Caki2 (cell line): ENCODE measurements at places on chromosomes 1 and 21. TPM values are rescaled to one million over a fixed set of nuclear protein-coding genes. Genes with fewer than 3 reads are reported as not detected.

CR1 gene
- total RNA-seq: not detected in 2 replicates

OR10J1 gene
- total RNA-seq: not detected in 2 replicates

VTCN1 gene
- 1.3 TPM in 1 of 2 replicates, not detected in the other for total RNA-seq

HMCN1 gene
- 0.38 and 0.44 TPM in 2 replicates for total RNA-seq

PTPRU gene
- total RNA-seq: 42.0 and 43.4 TPM in 2 replicates

CDC20 gene
- 166 and 220 TPM in 2 replicates for total RNA-seq

PPFIA4 gene
- total RNA-seq: 8.7 and 15.3 TPM in 2 replicates

PLPPR5 gene
- total RNA-seq: 4.3 and 5.6 TPM in 2 replicates

CAPN8 gene
- 0.14 TPM in 1 of 2 replicates, not detected in the other for total RNA-seq

FLG2 gene
- not detected in 2 replicates for total RNA-seq

RPTN gene
- total RNA-seq: not detected in 2 replicates

LRRC3 gene
- total RNA-seq: not detected in 2 replicates

CLSTN1 gene
- 144 and 149 TPM in 2 replicates for total RNA-seq

RNU1-1 gene
- total RNA-seq: not detected in 2 replicates

PRAMEF25 gene
- total RNA-seq: not detected in 2 replicates

CD2 gene
- total RNA-seq: not detected in 2 replicates

COL8A2 gene
- not detected in 2 replicates for total RNA-seq

KCND3 gene
- not detected in 2 replicates for total RNA-seq

AMY1A gene
- not detected in 2 replicates for total RNA-seq

GJC2 gene
- total RNA-seq: 0.10 TPM in 1 of 2 replicates, not detected in the other

- DNase-seq: no peak
Observed at GRCh38 chr1:6476483-6476882, 10.5 kb upstream of the TNFRSF25 start.

GRCh38 chr1:61699911-61700851 lies 24.8 kb downstream of the TM2D1 start:
- no peak for DNase-seq

- DNase-seq: peak; percentile 62
Observed at GRCh38 chr1:30801771-30802198, 44.2 kb upstream of the LAPTM5 start.

DNA sequence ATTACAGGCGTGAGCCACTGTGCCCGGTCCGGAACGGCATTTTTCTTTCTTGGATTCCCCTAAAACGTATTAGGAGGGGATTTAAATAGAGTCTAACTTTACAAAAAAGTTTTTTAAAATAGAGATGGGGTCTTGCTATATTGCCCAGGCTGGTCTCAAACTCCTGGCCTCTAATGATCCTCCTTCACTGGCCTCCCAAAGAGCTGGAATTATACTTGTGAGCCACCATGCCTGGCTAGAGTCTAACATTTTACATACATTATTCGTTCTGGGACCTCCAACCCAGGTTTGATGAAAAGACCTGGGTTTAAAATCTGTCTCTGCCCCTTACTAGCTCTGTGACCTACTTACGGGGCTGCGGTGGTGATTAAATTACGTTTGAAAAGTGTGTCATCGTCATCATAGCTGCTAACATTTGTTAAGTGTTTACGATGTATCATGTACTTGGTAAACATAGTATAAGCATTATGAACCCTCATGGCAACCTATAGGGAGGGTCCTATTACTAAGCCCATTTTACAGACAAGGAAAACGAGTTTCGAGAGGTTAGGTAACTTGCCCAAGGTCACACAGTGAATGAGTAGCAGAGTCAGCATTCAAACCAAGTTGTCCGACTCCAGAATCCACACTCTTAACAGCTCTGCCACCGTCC lies 24.5 kb downstream of the PLEKHM2 start:
- DNase-seq: no peak

GRCh38 chr1:169371404-169371803 lies 3.4 kb downstream of the BLZF1 start:
- no peak for DNase-seq

GRCh38 chr1:202286622-202287097 lies 55.1 kb downstream of the UBE2T start:
- no peak for DNase-seq

GRCh38 chr1:94401206-94401605 lies 17.0 kb upstream of the ABCD3 start:
- no peak for DNase-seq

GRCh38 chr1:24199291-24199900 lies 12.3 kb upstream of the IFNLR1 start:
- peak; percentile 61 for DNase-seq

DNA sequence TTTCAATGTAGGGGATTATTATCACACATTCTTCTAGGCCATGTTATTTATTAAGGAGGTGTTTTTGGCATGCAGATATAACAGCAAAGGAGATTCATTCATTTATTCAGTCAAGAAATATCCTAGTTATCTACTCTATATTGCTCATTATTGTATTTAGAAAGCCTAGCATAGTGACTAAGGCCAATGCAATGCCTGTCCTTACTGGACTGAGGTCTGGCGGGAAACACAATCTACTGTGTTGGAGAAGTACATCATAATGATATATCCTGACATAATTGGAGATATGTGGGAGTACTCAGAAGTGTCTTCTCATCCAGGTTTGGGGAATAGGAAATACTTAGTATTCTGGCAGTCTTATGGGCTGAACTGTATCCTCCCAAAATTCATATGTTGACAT lies 421.5 kb upstream of the USP24 start:
- DNase-seq: no peak

DNA sequence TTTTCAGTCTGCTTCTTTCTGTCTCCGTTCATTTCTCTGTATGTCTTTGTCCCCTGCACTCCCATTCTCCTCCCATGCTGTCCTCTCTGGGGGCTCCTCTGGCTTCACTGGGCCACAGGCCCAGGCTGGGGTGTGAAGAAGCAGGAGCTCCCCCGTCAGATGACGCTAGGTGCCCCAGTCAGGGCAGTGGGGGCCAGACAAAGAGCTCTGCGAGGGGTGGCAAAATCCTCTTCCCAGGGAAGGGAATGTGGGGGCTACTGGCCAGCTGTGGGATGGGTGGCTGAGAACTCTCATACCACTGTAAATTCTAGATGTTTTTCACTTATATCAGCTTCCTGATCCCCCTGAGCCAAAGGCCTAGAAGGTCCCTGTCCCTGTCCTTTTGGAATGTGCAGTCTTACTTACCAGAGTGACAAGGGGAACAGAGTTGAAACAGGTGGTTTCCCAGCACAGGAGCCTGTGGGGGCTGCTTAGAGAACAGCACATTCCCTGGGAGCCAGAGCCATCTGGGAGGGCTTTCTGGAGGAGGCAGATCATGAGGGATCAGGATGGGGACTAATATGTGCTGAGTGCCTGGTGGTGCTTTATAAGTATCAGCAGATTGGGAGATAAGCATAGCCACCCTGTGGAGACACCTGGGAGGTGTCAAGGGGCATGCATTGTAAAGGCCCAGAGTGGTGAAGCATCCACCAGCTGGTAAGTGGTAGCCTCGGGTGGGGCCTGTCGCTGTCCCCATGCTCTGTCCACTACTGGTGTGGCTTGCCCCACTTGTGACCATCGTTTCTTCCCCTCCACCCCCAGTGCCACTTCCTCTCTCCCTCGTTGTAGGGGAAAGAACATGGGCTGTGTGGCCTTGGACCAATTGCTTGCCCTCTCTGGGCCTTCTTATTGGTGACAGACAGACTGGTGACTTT lies 10.1 kb upstream of the PADI1 start:
- no peak for DNase-seq

- peak; percentile 55 for DNase-seq
Observed at GRCh38 chr1:183318433-183318832, 99.7 kb downstream of the NMNAT2 start.

GRCh38 chr1:25217015-25217414 lies 15.3 kb downstream of the SYF2 start:
- DNase-seq: no peak

DNA sequence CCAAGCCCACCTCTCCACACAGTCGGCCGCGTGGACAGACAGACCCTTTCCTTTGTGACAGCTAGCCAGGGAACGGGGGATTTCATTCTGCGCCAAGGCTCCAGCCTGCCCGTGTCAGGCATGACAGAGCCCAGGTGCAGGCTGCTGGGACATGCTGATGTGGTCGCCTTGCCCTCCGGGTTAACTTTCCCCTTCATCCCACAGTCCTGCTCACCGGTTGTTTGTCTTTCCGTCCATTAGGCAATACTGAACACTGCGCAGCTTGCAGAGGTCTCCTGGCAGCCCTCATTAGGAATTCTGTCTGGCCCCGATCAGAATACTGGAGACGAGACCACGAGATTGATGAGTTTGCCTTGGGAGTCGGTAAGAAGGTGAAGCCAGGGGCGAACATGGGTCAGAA lies 62.8 kb downstream of the SPSB1 start:
- DNase-seq: no peak

DNA sequence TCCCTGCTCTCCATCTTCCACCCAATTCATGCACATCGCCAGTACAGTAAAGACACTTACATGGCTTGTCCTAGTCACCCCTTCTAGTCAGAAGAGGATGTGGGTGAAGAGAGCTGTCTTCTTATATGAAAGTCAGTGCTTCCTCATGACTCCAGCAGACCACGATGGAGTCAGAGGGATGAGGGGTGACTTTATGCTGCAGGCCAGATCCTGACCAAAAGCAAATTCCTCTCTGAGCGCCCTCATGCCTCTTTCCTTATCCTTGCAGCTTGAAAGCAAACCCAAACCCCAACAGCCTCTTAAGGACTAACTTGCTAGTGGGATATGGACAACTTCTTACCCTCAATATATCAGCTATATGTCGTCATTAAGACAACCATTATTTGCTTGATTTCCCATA lies 348.2 kb upstream of the DUSP10 start:
- DNase-seq: no peak

DNA sequence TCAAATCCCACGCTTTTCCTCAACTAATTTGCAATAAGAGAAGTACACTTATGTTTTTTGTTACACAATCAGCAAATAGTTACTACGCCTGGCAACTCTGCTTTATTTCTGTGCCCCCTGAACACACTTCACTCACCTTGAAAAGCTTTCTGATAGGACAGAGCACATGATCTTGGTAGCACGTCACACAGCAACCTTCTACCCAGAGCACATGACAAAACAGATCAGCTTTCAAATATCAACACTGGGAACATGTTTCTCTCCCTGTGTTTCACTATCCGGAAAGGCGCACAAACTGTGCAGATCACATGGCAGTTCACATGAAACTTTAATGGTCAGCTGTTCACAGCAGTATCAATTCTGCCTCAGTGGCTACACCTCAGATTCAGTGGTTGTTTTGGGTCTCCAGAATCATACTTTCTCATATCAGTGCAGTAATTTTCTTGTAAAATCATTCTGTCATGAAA lies 2.2 kb downstream of the SLC19A2 start:
- DNase-seq: no peak

DNA sequence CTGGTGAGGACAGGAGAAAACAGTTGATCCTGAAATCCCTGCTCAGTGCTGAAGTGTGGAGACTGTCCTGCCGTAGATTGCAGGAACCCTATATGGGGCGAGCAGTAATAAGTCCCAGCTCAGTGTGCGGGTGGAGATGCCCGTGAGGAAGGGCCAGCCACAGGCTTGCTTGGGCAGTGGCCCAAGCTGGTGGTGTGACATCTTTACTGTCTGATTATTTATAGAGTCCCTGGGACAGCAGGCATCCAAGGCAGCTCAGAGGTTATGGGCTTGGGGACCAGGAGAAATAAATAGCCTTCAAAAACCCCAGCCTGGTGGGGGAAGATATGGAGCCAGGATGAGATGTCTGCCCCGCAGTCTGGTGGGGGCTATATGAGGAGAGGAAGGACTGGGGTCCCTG lies 170.7 kb upstream of the POU3F1 start:
- no peak for DNase-seq

DNA sequence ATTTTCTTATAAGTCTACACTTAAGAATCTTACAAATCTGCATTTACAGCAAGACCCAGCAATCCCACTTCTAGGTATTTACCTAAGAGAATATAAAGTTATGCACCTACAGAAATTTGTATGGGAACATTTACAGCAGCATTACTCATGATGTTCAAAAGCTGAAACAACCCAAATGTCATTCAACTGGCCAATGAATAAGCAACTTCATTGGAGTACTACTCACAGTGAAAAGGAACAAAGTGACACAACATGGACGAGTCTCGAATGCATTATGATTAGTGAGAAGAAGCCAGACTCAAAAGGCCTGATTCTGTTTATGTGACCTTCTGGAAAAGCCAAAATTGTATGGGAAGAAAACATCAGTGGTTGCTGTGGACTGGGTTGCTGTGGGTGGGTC lies 116.9 kb downstream of the CAMTA1 start:
- DNase-seq: no peak

DNA sequence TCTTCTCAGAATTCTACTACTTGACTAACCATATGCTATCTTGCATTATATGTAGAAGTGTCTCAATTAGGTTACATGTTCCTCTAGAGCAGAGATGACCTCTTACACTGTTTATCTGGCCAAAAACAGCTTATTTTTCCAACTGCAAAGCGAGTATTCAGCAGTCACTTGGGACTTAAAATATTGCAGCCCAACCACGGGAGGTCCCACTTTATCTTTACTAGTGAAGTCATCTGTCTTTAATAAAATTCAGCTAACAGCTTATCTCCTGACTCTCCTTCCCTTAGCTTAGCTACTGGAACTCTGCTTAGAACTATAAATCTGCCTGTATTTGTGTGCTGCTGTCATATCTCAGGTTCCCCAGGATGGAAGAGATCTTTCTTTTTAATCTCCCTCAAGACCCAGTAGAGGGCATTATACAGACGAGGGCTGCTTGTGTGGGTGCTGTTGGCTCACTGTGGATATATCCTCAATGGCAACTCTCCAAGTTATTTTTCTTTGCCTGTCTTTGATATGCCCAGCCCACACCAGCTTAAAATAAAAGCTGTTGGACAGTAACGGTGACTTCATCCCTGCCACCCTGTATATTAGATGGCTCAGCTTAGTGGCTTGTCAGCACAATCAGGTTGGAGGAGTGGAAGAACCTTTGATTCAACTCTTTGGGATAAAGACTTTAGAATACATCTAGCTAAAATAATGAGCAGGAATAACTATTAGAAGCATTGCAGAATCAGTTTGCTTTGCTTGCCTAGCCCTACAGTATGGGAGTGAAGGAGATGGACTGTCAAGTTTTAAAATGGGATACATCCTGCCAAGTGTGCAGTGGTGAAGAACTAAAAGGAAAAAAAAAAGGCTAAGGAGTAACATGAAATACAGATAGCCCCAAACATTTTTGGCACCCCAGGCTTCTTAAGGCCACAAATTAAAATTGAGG lies 9.6 kb downstream of the ENSA start:
- peak; percentile 85 for DNase-seq

GRCh38 chr1:62180639-62181038 lies 14.0 kb upstream of the L1TD1 start:
- DNase-seq: no peak

DNA sequence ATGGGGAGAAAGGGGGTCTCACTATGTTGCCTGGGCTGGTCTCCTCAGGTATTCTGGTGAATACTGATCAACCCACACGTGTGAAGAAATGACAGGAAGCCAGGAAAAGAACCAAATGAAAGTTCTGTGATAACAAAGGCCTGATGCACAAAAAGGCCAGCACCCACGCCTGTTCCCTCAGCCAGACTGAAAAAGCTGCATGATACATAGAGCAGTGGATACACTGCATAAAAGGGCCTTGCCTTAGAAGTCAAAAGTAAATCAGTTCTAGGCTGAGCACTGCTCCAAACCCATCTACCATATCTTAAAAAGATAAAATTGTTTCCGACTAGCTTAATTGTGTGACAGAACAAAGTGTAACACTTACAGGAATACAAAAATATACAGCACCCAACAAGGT lies 36.9 kb upstream of the PSMG1 start:
- no peak for DNase-seq

- DNase-seq: no peak
Observed at GRCh38 chr1:203777596-203777995, 12.6 kb downstream of the LAX1 start.

GRCh38 chr1:226660410-226661182 lies 78.5 kb downstream of the ITPKB start:
- DNase-seq: no peak
